ENCODE measurements at places on chromosomes 5 and 9. TPM values are rescaled to one million over a fixed set of nuclear protein-coding genes. Genes with fewer than 3 reads are reported as not detected.

RASGRF2 gene
- total RNA-seq = 9.6 TPM

NRARP gene
- total RNA-seq = 11.5 TPM

GPR151 gene
- total RNA-seq = not detected

HAVCR1 gene
- total RNA-seq = not detected

DNA sequence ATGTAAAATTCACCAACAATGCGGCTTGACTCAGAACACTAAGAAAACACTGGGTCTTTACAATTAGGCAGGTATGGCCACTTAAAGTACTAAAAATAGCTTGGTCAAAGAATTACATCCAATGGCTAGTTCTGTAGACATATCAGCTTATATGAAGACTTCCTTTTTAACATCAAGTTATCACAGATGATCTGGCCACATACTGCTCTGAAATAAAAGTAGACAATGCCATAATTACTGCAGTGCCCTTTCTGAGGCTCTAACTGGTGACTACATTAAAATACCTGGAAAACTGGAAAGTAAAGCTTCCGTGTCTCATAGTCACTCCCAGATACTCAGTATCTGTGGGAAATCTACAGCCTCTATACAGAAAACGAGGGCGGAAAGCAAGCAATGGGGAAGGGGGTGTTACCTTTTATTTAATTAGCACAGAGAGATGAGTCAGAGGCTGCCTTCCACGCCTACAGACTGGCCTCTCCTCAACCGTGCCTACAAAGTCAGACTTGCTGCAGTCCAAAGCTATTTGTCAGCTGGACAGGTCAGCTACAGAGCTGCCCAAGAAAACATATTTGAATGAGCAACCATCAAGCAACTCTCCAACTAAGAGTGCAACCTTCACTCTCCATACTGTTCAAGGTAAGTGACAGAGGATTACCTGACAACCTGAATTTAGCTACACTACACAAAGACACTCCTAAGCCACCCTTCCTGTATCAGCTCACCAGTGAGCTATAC is 8.7 kb downstream of the SERINC5 start:
- DNase-seq = peak; percentile 57

DNA sequence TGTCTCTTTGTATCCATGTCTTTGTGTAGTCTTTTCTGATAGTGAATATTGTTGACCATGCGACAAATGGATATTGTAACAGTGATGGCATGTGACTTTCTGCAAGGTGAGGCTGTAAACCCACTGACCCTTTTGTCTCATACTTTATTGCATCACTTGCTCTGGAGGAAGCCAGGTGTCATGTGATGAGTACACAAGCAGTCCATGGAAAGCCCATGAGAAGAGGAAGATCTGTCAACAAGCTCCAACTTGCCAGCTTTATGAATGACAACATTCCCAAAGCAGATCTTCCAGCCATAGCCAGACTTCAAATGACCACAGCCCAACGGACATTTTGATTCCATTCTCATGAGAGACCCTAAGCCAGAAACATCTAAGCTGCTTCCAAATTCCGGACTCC is 450.1 kb upstream of the ACTBL2 start:
- DNase-seq = no peak

GRCh38 chr9:110027671-110028081 is 180.3 kb downstream of the C9orf152 start:
- no peak for DNase-seq

GRCh38 chr5:177162379-177162778 is 28.8 kb downstream of the NSD1 start:
- no peak for DNase-seq

All from left cardiac atrium (tissue), 4 donors.